ENCODE measurements at places on chromosomes 1 and 21.

DNA sequence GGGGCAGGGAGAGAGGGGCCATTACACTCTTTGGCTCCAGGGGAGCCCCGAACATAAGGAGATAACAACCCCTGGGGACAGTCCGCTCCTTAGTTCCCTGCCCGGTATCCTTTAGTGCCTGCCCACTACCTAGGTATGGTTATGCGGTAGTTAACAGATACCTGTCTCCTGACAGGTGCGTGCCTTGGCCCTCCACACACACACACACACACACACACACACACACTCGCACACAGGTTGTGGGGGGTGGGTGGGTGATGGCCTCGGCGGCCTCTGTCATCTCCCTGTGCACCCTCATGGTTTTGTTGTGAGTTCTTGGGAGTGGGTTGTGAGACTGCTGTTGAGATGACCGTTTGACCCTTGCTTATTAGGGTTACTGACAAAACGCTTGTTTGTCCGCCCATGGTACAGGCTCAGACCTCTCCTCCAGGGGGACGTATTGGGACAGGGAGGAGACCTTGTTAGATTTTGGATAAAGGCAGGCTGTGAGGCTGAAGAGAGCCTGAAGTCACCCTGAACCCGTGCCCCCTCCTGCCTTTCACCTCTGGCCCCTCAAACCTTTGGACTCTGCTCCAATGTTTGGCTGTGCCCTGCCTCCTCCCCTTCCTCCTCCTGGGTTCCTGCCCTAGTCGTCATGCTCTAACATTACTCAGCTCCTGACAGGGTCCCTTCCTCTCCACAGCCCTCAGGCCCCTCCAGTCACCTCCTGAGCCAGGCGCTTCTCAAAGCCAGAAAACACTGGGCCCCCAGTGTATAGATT lies 979 bp downstream of the RASSF5 start:
- DNase-seq = no peak

- no peak for DNase-seq
These were observed 255.9 kb upstream of the SNX7 start for GRCh38 chr1:98405581-98406074.

DNA sequence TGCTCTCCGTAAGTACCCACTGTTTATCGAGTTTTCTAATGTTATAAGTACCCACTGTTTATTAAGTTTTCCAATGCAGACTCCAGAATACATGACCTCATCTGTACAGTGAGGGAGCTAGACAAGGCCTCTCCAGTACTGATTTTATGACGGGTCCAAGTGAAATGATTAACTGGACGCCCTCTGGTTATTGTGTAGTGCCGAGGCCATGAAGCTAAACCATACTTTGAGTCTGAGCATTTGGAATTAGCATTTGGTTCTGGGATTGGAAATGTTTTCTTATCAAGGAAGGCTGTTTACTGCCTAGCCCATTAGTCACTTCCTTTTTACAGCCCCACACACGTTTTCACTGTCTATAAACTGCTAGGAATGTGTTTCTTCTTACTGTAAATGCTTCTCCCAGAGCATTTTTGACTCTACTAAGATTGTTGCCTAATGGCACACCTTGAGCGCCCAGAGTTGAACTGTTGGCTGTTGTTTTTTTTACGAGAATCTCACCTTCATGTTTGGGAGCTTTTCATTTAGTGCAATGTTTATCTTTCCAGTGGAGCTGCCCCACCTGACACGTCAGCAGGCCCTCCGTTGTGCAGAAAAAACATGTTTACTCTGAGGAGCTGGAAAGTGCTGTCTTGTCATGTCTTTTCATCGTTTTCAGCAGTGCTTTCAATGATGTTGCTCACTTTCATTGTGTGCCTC lies 26.9 kb downstream of the SPATA46 start:
- no peak for DNase-seq

DNA sequence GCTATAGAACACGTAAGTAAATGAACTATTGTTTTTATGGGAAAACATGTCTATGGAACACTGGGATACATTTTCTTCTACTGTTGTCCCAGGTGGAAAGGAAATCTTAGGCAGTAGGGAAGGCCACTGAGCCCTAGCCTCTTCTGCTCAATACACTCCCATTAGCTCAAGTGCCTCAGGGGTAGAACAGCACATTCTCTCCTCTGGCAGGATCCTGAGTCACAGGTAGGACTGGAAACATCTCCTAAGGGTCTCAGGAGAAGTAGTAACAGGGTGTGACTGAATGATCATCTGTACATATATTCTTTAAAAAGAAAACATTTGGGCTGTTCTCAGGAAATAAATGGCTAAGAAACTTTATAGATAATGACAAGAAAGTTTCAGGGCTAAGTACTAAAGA lies 175.6 kb upstream of the ESRRG start:
- no peak for DNase-seq

DNA sequence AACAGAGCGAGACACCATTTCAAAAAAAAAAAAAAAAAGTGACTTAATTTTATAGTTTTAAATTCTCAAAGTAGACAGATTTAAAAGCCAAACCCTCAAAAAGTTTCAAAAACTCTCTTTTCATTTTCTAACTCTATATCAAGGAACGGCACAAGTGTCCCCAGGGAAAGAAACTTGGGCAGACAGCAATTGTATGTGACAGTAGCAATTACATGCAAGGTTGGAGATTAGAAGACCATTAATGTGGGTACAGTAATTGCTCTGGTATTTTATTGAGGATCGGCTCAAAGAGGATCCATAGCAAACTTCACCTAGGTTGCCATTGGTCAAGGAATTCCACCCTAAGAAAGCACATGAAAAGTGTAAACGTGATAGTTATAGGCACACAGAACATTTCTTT lies 46.2 kb downstream of the ACBD6 start:
- DNase-seq = no peak

DNA sequence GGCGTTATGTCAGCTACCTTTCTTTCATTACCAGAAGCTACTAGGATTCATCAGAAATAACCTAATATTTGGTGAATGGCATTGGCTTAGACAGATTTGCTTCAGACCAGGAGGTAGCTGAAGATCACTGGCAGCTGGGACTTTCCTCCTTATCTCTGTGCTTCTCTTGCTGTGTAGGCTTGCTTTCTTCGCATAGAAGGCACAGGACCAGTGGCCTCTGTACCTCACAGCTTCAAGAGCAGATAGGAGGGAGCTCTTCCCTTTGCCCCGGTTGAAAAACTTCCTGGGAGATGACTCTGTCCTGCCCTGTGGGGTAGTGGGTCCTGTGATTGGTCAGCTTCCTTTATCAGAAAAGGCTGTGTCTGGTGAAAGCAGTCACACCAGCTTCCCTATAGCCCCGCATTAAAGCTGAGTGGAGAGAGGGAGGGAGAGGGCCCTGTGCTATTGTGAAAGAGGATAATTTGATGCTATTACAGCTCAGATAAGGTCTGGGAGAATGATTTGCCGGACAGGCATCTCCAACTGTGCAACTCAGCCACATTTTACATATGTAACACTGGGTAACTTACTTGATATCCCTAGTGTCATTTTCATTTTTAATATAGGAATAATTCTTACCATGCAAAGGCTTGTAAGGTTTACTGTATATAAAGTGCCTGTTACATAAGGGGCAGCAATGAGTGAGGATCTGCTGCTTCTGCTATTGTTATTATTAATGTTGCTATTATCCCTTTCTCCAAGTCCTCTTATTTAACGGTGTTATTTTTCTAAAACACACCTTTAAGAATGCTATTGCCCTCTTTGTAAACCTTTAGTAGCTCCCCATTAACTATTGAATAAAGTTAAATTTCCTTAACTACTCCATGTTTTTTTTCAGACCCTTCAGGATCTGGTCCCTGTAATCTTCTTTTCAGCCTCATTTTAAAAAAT lies 31.6 kb downstream of the OSBPL9 start:
- no peak for DNase-seq

DNA sequence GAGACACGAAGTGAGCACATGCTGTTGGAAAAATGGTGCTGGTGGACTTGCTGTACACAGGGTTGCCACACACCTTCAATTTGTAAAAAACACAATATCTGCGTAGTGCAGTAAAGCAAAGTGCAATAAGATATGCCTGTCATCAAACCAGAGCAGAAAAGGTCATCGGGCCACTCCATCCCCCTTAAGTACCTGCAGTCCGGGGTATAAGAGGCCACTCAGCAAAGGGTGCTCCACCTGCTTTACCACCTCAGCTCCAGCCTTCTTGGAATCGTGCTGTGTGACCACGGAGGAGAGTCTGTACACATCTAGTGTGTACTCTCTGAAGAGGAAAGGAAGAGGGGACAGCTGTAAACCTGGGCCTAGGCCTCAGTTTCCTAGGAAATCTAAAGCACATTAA lies 10.9 kb downstream of the YARS1 start:
- DNase-seq = no peak

- DNase-seq = no peak
These were observed 44.0 kb downstream of the EVA1C start for GRCh38 chr21:32456497-32456918.

DNA sequence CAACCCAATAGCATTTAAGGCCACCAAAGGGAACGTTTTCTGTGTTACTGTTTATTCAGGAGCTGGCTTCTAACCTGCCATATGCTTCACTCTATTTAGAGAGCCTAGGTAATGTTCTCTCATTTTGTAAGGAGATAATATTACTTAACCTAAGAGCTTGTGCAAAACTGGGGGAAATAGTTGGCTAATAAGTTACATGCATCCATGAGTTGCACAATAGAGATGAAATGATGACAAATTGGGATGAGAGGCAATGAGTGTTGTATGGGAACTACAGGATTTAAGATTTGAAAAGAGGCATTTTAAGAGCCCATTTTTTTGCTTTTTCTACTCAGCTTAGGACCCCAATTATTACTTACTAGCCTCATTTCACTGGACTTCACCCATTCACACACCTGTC lies 151.0 kb downstream of the ST6GALNAC3 start:
- DNase-seq = no peak

- DNase-seq = no peak
These were observed 12.9 kb upstream of the CD55 start for GRCh38 chr1:207308451-207309190.

DNA sequence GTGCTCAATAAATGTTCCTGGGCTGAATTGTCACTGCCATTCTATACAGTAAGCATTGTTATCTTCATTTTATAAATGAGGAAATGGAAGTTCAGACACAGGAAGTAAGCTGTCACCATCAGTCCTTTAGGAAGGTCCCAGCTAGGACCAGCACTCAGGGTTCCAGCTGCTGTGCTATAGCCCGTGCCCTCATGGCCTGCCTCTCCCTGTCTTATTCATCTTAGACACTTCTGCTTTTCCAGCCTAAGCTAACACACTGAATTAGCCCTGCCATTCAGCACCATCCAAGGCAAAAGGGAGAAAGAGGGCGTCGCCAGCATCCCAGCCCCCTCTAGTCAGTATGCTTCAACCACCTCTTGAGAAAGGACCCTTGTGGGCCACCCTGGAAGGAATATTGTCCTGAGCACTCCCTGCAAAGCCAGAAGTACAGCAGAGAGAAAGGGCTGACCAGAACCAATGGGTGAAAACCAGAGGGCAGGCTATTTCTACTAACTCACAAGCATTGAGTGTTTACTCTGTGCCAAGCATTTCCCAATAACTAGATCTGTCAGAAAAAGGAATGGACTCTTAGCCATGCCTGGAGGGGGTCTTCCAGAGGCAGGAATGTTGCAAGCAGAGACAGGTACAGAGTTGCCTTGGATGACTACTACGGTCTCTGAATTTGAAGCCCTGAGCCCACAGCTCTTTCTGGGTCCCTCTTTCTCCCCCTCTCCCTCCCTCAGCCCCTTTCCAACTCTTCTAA lies 77.9 kb upstream of the NFIA start:
- no peak for DNase-seq

Data from NCI-H1694 (cell line).